ENCODE measurements at places on chromosomes 6 and 20.
A peak's percentile ranks its signal among the peaks of the same experiment; 100 is the strongest.

DNA sequence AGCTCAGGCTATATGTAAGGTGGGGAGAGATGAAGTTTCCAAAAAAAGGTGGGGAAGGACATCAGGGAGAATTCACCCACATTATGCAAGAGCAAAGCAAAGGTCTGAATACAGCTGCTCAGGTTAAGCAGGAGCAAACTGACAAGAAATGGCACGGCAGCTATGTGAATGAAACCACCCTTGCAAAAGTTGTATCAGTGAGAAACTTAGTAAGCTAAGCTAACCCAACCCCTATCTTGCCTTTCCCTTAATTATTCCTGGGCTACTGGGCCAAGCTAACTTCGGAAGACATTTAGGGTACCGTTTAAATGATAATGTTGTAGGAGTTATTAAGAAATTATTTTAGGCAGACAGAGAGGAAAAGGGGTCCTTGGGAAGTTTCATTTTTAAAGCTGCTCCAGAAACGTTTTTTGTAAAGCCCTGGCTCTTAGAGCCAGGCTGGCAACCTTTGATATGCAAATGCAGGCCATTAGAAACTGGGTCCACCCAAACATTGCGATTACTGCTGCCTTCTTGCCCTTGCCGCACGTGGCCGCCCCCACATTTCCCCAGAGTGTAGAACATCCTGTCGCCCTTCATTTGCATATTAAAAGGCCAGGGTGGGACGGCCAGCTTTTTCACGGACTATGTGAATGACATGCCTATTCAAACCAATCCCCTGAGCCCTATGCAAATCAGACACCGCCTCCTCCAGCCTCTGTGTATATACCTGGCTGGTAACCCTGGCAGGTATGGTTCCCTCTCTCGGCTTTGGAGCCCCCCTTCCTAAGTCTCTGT, 60.5 kb upstream of the SAMD5 start:
- DNase-seq, result no peak

GRCh38 chr6:5111626-5112025, 26.5 kb downstream of the PPP1R3G start:
- no peak for DNase-seq

- no peak for DNase-seq
These were observed 156.5 kb downstream of the CDK19 start for GRCh38 chr6:110658631-110659211.

GRCh38 chr6:95087394-95088097, 489.8 kb upstream of the MANEA start:
- DNase-seq, result no peak

GRCh38 chr20:50610212-50610718, 81.1 kb downstream of the RIPOR3 start:
- no peak for DNase-seq

DNA sequence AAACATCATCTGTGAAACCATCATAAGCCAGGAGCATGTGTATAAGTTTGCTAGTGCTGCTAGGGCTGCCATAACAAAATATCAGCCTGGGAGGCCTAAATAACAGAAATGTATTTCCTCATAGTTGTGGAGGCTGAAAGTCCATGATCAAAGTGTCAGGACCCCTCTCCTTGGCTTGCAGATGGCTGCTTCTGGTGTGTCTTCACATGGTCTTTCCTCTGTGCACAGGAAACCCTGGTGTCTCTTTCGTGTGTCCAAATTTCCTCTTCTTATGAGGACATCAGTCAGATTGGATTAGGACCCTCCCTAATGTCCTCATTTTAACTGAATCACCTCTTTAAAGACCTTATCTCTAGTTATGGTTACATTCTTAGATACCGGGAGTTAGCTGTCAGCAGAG, 6.2 kb upstream of the CITED2 start:
- DNase-seq, result no peak

DNA sequence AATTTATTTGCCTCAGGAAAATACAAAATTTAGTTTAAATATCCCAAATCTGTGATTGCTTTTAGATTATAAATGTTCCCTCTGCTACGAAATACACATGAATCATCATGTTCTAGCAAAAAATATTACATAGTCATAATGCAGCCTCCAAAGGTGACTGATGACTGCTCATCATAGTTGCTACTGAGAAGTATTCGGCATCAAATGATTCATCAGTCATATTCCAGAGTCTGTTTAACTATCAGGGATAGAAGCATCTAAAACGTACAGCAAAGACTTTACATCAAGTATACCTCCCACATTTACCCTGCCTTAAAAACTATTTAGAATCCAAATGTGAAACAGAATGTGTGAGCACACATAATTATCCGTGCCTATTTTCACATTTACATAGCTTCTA, 626.0 kb downstream of the CDH26 start:
- no peak for DNase-seq

GRCh38 chr20:50924261-50924920, 6.8 kb downstream of the ADNP start:
- no peak for DNase-seq

- no peak for DNase-seq
These were observed 334.7 kb downstream of the BCKDHB start for GRCh38 chr6:80441131-80441530.

GRCh38 chr6:17096652-17097051, 5.2 kb upstream of the STMND1 start:
- no peak for DNase-seq

DNA sequence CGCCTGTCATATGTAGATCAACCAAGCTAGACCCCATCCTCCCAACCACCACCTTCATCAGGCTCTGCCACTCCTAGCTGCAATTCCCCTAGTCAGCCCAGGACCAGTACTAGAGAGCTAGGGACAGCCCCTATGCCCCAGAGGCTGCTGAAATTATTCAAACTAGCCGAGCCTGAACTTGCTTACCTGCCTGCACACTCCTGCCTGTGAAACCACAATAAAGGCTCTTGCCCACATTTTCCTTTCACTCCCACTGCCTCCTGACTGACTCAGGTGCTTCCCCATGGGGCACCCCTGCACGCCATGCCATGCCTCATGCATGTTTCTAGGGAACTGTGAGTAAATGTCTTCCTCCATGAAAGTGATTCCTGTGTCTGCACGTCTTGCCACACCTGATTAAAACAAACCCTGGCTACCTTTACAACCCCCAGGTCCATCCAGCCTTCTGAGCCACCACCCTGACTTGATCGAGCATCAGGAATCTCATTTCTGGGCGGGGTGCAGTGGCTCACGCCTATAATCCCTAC, 66.5 kb upstream of the IER3 start:
- peak; percentile 57 for DNase-seq

DNA sequence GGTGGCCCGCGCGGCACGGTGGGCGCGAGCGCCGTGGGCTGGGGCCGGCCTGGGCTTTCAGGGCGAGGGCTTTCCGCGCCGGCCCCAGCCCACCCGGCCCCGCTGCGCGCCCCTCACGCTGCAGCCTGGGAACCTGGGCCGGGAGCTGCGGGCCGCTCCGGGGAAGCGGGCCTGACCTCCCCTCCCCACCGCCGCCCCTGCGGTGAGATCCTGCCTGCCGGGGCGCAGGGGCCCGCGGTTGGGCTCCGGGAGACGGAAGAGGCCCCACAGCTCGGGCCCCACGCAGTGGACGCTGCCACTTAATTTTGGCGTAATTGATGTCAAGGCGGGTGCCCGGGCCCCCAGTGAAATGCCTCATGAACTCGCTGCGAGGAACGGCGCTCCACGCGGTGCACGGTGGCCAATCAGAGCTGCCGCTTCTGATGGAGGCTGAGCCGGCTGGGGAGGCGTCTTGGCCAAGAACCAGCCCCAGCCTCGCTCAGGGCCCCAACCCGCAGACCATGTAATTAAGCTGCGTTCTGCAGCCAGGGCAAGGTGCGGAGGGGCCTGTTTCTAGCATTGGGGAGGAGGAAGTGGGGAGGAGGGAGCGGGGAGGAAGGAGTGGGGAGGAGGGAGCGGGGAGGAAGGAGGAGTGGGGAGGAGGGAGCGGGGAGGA, 96.1 kb upstream of the BHLHE23 start:
- peak; percentile 30 for DNase-seq

- no peak for DNase-seq
These were observed 10.3 kb upstream of the TBC1D32 start for GRCh38 chr6:121344539-121344938.

- no peak for DNase-seq
These were observed 313.5 kb downstream of the SLC35F1 start for GRCh38 chr6:118220429-118221128.

GRCh38 chr6:169881976-169882375, 130.6 kb downstream of the ERMARD start:
- no peak for DNase-seq

DNA sequence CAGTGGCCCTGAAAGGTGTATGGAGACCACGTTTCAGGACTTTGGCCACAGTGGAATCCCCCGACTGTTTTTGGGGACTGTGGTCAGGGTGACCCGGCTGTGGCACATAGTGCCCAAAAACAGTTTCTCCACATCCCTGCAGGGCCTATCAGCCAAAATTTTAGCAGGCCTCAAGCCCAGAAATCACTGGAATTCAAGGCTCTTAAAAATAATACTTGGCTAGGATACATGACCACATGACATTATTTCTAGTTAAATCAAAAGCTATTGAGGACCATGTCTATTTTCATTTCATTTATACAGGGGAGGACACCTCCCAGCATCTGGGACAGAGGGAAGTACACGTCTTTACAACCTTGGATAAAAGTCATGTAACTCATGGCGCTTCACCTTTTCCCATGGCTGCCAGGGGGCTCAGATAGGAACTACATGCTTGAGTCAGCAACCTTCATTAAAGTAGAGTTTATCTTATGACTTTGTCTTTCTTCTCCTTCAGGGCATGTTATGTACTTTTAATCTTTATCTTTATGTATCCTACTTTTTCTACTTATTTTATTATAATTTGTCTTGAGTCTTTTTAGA, 70.8 kb upstream of the CD93 start:
- DNase-seq, result no peak

DNA sequence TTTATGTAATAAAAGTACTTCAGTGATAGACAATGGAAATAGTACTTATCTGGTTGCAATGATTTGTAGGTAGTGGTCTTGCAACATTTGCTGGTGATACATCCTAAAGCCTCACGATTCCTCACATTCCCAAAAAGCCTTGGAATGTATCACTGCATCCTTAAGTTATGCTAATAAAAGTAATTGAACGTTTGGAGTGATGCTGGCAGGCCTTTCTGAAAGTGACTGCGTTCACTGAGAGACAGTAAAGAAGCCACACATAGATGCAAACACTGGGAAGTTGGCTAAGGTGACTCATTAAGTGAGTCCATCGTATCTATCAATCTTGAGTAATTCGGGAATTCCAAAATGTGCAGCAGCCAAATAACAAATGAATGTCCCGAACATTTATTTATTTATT, 444.1 kb upstream of the SOX4 start:
- no peak for DNase-seq

DNA sequence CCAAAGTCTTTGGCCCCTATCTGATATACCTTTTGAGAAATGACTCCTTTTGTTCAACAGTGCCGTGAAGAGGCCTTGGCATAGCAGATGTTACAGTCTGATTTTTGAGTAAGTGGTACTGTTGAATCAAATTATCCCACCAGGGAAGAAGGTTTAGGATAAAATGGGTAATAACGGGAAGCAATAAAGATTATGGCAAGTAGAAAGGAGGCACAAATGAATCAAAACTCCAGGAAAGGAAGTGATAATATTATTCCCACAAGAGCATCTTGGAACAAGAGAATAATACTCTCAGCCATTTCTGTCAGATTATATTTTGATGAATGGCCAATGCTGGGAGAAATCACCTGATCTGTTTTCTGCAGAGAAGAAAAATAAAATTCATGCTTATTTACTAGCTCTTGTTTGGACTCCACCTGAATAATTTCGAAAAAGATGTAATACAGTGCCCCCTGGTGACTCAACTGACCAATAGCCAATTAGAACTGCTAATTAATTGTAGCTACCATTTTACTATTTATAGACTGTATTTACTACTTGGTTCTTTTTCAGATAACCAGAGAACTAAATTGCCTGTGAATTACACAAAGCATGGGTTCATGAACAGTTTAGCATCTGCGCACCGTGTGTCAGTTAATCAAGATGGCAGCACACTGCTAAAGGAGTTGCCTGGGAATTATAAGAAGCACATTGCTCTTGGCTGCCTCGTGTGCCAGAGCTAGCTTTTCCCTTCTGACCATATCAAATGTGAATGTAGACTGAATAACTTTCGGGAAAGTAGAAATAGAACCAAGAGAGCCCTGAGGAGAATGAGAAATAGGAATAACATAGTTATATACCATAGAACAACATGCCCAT, 78.5 kb upstream of the TRDN start:
- no peak for DNase-seq

GRCh38 chr20:51750037-51750769, 18.0 kb downstream of the ATP9A start:
- no peak for DNase-seq

DNA sequence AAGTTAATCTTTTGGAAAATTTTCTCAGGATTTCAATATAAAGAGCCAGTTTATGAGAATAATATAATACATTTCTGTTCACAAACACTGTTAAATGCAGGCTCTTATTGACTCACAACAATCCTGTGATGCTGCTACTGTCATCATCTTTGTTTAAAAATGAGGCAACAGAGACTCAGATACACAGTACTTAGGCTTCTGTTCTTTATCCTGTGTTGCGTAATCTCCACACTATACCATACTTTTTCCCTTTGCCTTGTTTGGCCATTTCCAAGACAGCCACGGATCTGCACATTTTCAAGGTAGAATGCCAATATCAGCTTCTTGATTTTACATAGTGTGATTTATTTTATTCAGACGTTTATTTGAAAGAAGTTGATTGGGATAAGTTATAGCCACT, 699.0 kb upstream of the CITED2 start:
- no peak for DNase-seq

DNA sequence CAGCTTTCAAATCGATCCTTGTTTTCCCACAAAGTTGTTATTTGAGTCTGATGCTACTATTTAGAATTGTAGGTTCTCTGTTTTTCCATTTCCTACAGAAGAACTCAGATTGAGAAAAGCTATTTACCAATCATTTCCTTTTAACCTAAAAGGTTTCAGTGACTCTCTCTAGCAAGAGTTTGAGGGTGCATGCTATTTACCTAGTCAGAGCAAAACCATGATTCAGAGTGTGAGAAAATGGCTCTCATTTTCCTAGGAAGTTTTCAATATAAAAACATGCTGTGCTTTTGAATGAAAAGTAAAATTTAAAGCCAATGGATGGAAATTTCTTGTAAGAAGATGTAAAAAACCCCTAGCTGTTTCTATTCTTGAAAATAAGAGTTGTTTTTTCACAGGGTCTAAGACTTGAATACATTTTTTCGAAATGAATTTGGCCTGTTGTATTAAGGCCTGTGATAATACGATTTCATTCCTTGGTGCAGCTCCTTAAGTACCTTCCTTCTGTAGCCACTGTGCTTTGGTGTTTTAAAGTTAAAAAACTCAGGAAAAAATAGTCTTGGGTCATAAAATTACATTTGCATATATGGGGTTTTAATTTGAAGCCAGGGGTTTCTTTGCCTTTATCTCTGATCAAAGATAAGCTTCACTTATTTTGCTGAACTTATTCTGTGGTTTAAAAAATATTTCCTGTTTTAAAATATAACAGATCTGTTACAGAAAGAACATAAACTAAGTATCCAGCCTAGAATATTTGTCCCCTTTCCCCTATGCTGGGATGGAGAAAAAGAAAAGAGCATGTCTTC, 18.0 kb upstream of the RSPH3 start:
- DNase-seq, result no peak

All from stimulated activated CD4-positive, alpha-beta T cell treated with anti-CD3 and anti-CD28 coated beads, Interleukin-1b, Interleukin-23, amount 100 ng/mL, for 1 hour (primary cell).